Lower lobe of right lung (tissue), 2 donors: ENCODE measurements at places on chromosomes 2 and 18. TPM values are rescaled to one million over a fixed set of nuclear protein-coding genes. Genes with fewer than 3 reads are reported as not detected.

- H3K36me3 ChIP-seq = peaks cover 33% of the 10 kb centered on the region
- H3K27ac ChIP-seq = peak overlapping the region; percentile 99
- no peak for DNase-seq
- no peaks in the 10 kb centered on the region for H3K27me3 ChIP-seq
- H3K4me1 ChIP-seq = peaks cover 54% of the 10 kb centered on the region
Observed at GRCh38 chr2:98608962-98609604, 694 bp downstream of the UNC50 start.

- peaks cover 3% of the 10 kb centered on the region for H3K4me1 ChIP-seq
- no peak overlapping the region for H3K4me3 ChIP-seq
- no peaks in the 10 kb centered on the region for H3K27me3 ChIP-seq
- no peak for DNase-seq
- no peak overlapping the region for H3K27ac ChIP-seq
Observed at GRCh38 chr2:20549144-20549543, 101.8 kb downstream of the HS1BP3 start.

DNA sequence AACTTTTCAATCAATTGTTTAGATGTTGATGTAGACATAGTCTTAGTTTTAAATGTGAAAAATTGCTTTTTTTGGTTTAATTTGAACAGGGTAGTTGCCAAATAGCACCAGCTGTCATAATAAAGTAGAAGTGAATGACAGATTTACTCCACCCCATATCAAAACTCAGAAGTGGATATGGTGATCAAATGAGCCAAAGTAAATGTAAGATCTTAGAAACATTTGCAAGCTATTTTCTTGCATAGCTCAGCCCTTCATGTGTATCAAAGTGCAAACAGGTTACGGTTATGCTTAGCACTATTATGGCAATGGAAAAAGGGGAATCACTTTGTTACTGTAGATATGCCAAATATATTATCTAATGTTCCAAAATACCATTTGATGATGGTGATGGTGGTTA is 540.9 kb upstream of the NRP2 start:
- H3K27ac ChIP-seq = no peak overlapping the region
- H3K36me3 ChIP-seq = no peaks in the 10 kb centered on the region
- H3K27me3 ChIP-seq = no peaks in the 10 kb centered on the region
- peaks cover 5% of the 10 kb centered on the region for H3K4me1 ChIP-seq
- no peak for DNase-seq
- H3K4me3 ChIP-seq = no peak overlapping the region

- H3K4me3 ChIP-seq = no peak overlapping the region
- H3K36me3 ChIP-seq = no peaks in the 10 kb centered on the region
- no peak for DNase-seq
Observed at GRCh38 chr18:3794537-3795348, 344.8 kb downstream of the TGIF1 start.

GRCh38 chr18:79754022-79754761 is 43.5 kb upstream of the KCNG2 start:
- peaks cover 43% of the 10 kb centered on the region for H3K36me3 ChIP-seq
- H3K4me1 ChIP-seq = no peaks in the 10 kb centered on the region
- no peaks in the 10 kb centered on the region for H3K27me3 ChIP-seq
- no peak overlapping the region for H3K27ac ChIP-seq

GRCh38 chr2:59180621-59181020 is 939.5 kb upstream of the FANCL start:
- no peak overlapping the region for H3K4me3 ChIP-seq
- no peaks in the 10 kb centered on the region for H3K36me3 ChIP-seq

DNA sequence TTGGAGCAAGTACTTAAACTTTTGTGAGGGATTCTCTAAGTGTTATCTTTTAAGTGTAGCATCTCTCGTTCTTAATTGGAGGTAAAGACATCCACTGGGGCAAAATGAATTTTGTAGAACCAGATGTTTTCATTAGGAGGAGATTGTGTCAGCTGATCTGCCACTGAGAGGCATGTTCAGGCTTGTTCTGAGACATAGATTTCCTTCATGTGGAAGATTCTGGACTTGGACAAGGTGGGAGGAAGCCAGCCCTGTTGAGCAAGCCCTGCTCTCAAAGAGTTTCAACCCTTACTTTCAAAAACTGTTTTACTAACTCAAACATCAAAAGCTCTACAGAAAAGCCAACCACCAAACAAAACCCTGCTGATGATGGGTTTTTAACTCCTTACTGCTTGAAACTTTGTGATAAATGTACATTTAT is 6.5 kb downstream of the MAP4K4 start:
- H3K4me3 ChIP-seq = no peak overlapping the region
- H3K4me1 ChIP-seq = peaks cover 67% of the 10 kb centered on the region
- H3K36me3 ChIP-seq = no peaks in the 10 kb centered on the region
- DNase-seq = no peak
- peak overlapping the region; percentile 19 for H3K27ac ChIP-seq

Gene C1QL2
- not detected for total RNA-seq

Gene SERPINB13
- not detected for total RNA-seq

Gene GPC1
- total RNA-seq = 14.7 TPM

Gene TMEM163
- 31.9 TPM for total RNA-seq

Gene RTP5
- not detected for total RNA-seq

Gene GALNT3
- total RNA-seq = 27.8 TPM
